Stimulated activated CD4-positive, alpha-beta T cell treated with anti-CD3 and anti-CD28 coated beads, Interleukin-15, amount 100 ng/mL, for 1 hour (primary cell): ENCODE measurements at places on chromosomes 6 and 20.

DNA sequence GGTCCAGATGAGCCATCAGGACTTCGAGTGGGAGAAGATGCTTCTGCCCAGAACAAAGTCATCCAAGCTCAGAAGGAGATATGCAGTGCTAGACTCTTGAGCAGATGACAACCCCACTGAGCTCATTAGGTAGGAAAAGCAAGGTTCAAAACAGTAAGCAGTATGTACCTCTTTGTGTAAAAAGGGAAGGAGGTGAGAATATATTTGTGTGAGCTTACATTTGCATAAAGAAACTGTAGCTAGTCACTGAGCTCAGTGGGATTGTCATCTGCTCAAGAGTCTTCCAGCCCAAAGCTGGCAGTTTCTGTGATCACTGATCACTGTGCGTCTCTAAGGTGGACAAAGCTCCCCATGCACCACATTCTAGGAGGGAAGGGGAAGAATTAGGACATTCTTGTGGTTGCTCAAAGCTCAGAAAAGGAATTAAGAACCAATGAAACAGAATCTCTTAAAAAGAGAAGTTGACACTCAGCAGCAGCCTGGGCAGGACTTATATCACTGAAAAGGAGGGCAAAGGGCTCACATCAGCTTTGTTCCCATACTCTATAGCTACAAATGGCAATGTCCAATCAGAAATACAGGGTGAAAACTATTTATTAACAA, 90.0 kb upstream of the MAFB start:
- DNase-seq, result no peak

GRCh38 chr6:139344186-139344963, 30.1 kb downstream of the CITED2 start:
- no peak for DNase-seq

DNA sequence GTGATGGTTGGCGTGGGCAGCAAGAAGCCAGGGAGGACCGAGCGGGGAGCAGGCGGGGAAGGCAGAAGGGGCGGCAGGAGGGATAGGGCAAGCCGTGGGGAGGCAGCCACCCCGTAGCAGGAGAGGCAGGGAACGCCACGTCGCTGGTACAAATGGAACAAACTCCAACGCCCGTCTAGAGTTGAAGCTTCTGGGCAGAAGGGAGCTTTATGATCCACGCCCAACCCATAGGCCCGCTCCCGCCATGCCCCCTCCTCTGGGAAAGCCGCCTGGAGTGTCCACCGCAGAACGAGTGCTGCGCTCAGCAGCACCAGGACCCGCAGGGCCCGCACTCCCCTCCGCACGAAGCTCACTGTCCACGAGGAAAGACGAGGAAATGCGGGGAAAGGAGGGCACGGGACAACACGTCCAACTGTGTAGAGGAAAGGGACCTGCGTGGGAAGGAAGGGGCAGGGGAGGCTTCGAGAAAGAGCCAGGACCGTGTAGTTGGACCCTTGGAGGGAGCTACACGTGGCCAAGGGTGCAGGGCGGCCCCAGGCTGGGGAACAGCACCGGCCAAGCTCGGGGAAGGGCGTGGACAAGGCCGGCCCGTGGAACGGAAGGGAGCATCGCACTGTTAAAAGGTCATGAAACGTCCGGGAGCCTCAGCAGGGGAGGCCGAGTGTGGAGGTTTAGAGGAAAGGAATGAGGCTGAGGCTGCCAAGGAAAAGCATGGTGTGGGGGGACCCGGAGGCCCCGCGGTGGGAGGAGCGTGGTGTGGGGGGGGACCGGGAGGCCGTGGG, 204.0 kb downstream of the DLL1 start:
- DNase-seq, result no peak

DNA sequence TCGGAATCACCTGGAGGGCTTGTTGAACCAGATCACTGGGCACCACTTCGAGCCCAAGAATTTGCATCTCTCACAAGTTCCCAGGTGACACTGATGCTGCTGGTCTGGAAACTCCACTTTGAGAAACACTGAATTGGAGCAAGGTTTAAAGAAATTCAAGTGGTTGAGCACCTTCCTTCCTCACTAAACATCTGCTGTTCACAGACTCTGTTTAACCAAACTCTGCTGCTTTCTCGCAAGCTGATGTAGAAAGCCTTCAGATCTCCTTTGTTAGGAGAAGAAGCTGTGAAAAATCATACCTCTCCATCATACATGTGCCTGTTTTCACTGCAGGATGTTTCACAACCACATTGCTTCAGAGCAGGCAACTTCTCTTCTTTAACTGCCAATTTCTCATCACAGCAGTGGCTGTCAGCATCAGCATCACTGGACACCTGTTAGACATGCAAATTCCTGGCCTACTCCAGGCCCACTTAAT, 87.5 kb upstream of the TOP1 start:
- no peak for DNase-seq

DNA sequence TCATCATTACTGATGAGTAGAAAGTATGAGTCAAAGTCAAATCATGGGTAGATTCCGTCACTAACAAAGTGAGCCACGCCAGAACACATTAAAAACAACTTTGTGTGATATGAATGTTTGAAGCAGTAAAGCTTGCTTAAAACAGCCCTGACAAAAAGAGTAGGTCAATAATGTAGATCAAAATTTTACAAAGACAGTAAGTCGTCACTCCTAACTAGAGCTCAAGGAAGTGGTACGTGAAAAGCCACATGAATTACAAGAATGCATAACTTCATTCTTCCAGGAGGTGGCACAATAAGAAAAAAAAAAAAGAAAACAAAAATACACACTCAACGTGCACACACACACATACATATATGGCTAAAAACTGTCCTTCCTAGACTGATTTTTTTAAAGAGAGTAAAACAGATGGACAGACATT, 69.9 kb downstream of the HACE1 start:
- no peak for DNase-seq
